ENCODE measurements at places on chromosomes 6 and 20. TPM values are rescaled to one million over a fixed set of nuclear protein-coding genes. Genes with fewer than 3 reads are reported as not detected.

GHRH gene
- total RNA-seq = 3.9 TPM

COL9A1 gene
- 0.31 TPM for total RNA-seq

DNA sequence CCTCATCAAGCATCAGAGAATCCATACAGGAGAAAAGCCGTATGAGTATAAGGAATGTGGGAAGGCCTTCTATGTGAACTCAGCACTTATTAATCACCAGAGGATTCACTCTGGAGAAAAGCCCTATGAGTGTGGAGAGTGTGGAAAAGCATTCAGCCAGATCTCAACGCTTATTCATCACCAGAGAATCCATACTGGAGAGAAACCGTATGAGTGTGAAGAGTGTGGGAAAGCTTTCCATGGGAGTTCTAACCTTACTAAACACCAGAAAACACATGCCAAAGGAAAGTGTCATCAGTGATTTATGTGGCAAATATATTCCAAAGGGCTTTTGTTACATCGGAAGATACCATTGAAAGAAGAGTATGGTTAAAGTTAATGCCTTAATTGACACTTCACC lies 25.4 kb downstream of the ZKSCAN8 start:
- no peaks in the 10 kb centered on the region for H3K27me3 ChIP-seq
- H3K4me1 ChIP-seq = peaks cover 4% of the 10 kb centered on the region
- H3K4me3 ChIP-seq = no peak overlapping the region
- peaks cover 10% of the 10 kb centered on the region for H3K36me3 ChIP-seq

DNA sequence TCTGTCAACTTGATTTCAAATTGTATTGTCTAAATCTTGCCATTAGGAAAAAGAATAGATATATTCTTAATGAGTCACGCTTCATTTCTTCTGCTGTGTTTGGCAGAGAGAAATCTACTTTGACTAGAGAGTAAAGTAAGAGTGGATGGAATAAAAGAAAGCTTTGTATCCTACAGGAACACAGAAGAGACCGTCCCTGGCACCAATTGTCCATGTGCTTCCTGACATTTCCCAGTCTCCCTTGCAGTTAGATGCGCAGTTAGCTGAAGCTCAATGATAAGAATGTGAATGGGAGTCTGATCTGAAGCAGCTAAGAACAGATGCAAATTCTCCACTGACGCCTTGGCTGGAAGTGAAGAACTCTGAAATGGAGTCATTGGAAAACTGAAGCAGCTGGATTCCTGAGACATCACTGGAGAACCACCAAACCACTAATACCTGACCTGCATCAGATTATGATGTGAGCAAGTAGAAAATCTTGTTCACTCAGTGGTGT lies 528.2 kb upstream of the MARCKS start:
- no peaks in the 10 kb centered on the region for H3K36me3 ChIP-seq
- DNase-seq = no peak
- no peaks in the 10 kb centered on the region for H3K27me3 ChIP-seq
- H3K4me3 ChIP-seq = no peak overlapping the region
- no peak overlapping the region for H3K27ac ChIP-seq
- peaks cover 12% of the 10 kb centered on the region for H3K4me1 ChIP-seq

DNA sequence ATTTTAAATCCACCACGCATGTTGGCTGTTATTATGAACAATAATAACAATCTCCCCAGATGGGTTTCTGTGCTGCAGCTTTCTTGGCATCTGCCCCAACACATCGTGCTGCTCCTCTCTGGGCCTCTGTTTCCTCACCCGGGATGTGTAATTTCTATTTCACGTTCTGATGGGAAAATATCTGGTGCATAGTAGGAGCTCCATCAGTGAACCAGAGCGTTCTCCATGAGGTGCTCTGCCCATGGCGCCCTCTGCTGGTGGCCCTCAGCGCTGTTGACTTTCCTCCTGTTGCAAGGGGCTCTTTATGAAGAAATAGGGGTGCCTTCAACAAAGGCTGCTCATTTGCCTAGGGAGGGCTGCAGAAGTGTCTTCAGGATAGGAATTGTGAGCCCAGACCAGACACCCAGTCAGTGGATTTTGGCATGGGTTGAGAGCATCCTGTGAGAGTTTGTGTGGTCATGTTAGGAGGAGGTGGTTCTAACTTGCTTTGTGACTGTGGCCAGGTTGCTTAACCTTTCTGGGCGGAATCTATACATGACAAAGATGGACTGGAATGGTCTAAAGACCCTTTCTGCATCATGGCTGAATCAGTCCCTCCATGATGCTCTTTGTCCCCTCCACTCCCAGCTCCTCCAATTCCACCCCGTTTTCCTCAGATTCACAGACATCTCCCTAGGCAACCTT lies 8.1 kb downstream of the SCRT2 start:
- peaks cover 50% of the 10 kb centered on the region for H3K27me3 ChIP-seq
- no peak overlapping the region for H3K4me3 ChIP-seq
- H3K27ac ChIP-seq = no peak overlapping the region
- DNase-seq = no peak
- H3K36me3 ChIP-seq = no peaks in the 10 kb centered on the region
- H3K4me1 ChIP-seq = peaks cover 13% of the 10 kb centered on the region

KHDC1L gene
- 0.75 TPM for total RNA-seq

OR2H1 gene
- total RNA-seq = not detected

DNA sequence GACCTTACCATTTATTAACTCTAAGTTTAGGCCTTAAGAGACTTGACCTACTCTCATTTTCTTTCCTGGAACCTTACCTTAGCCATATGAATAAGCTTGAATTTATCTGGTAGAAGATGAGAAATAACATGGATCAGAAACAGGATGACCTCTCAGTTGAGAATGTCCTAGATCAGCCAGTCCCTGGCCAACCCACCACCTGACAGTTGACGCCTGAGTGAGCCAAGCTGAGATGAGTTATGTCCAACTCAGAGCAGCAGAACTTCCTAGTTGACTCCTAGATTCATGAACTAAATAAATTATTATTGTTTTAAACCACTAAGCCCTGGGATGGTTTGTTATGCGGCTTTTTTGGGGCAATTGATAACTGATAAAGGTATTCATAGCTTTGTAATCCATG lies 233.0 kb upstream of the RAB32 start:
- no peak for DNase-seq
- H3K4me3 ChIP-seq = no peak overlapping the region
- H3K27me3 ChIP-seq = no peaks in the 10 kb centered on the region
- no peaks in the 10 kb centered on the region for H3K4me1 ChIP-seq

- no peaks in the 10 kb centered on the region for H3K27me3 ChIP-seq
- H3K27ac ChIP-seq = no peak overlapping the region
- no peak overlapping the region for H3K4me3 ChIP-seq
- DNase-seq = no peak
- peaks cover 40% of the 10 kb centered on the region for H3K36me3 ChIP-seq
These were observed 280.0 kb downstream of the SOX4 start for GRCh38 chr6:21873562-21873961.

SLC25A27 gene
- total RNA-seq = 18.1 TPM

DNA sequence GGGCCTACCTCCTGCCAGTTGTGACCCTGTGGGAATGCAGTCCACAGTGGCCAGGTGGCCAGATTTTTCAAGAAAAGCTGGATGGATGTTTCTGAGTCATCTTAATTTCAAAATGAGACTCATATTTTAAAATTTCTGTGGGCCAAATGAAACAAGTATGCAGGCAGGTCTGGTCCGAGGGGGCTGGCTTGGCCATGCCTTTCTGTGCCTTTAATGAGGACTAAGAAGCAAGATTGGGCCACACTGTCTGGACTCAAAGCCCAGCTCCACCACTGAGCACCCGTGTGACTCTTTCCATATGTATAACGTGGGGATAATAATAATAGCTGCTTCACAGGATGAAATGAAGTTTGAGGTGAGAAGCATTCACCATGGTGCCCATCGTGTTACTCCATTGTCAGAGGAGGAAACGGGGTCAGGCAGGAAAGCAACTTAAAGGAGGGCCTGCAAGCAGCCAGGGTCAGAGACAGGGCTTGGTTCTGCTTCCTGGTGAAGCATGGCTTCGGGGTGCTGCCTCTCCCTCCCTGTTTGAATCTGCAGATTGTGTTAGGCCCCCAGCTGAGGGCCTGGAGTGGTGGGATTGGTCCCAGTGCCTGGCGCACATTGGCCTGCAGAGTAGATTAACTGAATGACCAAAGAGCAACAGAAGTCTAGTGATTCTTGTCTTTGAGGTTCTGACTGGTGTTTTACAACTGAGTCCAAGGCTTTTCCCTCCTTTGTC lies 3.8 kb downstream of the SOX12 start:
- H3K4me1 ChIP-seq = peaks cover 25% of the 10 kb centered on the region
- H3K36me3 ChIP-seq = peaks cover 8% of the 10 kb centered on the region
- no peaks in the 10 kb centered on the region for H3K27me3 ChIP-seq

DNA sequence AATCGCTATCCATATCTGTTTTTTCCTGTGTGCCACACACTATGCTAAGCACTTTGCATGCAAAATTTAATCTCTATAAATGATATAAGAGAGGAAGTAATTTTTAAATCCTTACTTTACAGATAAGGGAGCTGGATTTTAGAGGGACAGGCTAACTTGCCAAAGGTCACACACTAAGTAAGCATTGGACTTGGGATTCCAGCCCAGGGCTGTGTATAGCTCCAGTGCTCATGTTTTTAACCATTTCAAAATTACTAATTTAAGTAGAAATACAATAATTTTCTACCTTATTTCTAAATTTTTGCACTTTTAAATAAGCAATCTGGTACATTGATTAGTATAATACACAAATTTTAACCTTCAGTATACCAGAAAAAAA lies 144.6 kb downstream of the UST start:
- H3K27me3 ChIP-seq = no peaks in the 10 kb centered on the region
- peaks cover 14% of the 10 kb centered on the region for H3K4me1 ChIP-seq
- no peak for DNase-seq
- H3K4me3 ChIP-seq = no peak overlapping the region

- no peak overlapping the region for H3K4me3 ChIP-seq
- H3K36me3 ChIP-seq = peaks cover 4% of the 10 kb centered on the region
- no peaks in the 10 kb centered on the region for H3K27me3 ChIP-seq
- DNase-seq = no peak
These were observed 51.3 kb upstream of the REV3L start for GRCh38 chr6:111534231-111534751.

GRCh38 chr6:12527339-12527738 lies 189.2 kb upstream of the PHACTR1 start:
- no peak for DNase-seq
- no peak overlapping the region for H3K4me3 ChIP-seq
- peaks cover 3% of the 10 kb centered on the region for H3K27me3 ChIP-seq
- H3K27ac ChIP-seq = no peak overlapping the region
- H3K4me1 ChIP-seq = peaks cover 18% of the 10 kb centered on the region

GRCh38 chr6:137043710-137044365 lies 927 bp downstream of the IL20RA start:
- no peak for DNase-seq
- H3K27ac ChIP-seq = no peak overlapping the region
- no peaks in the 10 kb centered on the region for H3K4me1 ChIP-seq
- H3K36me3 ChIP-seq = peaks cover 4% of the 10 kb centered on the region
- peak overlapping the region; percentile 89 for H3K4me3 ChIP-seq
- H3K27me3 ChIP-seq = peaks cover 74% of the 10 kb centered on the region

DNA sequence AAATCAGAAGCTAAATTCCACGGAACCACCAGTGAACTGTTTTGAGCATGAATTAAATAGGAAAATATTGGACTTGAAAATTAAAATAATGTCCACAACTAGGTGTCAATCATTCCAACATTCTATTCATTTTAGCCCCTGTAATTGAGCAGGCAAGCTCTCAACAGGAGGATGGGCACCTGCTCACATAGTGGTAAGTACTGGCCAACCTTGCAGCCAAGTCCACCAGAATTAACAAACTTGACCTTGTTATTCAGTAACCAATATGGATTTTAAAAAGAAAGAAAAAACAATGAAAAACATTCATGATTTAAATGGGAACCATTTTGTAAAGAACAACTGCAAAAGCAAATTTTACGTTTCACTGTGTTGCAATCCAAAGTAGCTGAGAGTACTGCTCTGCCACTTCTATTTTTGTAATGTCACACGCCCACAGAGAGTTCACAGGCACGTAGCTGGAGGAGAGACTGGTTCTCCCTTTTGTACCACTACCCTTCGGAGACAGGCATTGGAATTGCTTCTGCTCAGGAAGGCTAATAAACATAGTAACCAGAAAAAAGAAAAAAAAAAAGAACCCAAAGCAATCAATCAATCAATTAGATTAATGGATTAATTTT lies 75.2 kb upstream of the F13A1 start:
- no peaks in the 10 kb centered on the region for H3K4me1 ChIP-seq
- no peak overlapping the region for H3K4me3 ChIP-seq
- no peaks in the 10 kb centered on the region for H3K36me3 ChIP-seq
- H3K27me3 ChIP-seq = peaks cover 28% of the 10 kb centered on the region
- H3K27ac ChIP-seq = no peak overlapping the region
- DNase-seq = no peak

DNA sequence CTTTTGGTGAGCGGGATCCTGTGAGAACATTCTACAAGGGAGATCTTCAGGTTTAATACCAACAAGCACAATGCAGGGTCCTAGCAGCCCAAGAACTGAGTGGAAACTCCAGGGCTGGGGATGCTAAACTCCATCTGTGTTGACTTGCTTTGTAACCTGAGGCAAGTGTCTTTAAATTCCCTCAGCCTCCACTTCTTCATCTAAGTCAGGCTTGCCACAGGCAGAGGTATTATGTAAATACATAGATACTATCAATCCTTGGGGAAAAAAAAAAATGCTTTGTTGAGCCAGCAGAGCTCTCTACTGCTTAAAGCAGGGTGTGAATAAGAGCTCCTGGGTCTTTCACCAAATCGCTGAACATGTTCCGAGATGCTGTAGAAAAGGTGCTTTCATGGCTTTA lies 114.2 kb upstream of the PHACTR1 start:
- H3K4me1 ChIP-seq = peaks cover 19% of the 10 kb centered on the region
- H3K27ac ChIP-seq = no peak overlapping the region
- no peaks in the 10 kb centered on the region for H3K36me3 ChIP-seq
- DNase-seq = no peak

DNMT3B gene
- total RNA-seq = 18.2 TPM

All from type B pancreatic cell (in vitro differentiated cells).